Stimulated activated CD4-positive, alpha-beta T cell treated with anti-CD3 and anti-CD28 coated beads, Interleukin-1b, Interleukin-23, amount 100 ng/mL, for 24 hours (primary cell): ENCODE measurements at places on chromosomes 5 and 9.

GRCh38 chr5:59817536-59817935 lies 76.0 kb downstream of the PDE4D start:
- no peak for DNase-seq

GRCh38 chr9:101711330-101711941 lies 27.0 kb downstream of the GRIN3A start:
- DNase-seq: no peak

DNA sequence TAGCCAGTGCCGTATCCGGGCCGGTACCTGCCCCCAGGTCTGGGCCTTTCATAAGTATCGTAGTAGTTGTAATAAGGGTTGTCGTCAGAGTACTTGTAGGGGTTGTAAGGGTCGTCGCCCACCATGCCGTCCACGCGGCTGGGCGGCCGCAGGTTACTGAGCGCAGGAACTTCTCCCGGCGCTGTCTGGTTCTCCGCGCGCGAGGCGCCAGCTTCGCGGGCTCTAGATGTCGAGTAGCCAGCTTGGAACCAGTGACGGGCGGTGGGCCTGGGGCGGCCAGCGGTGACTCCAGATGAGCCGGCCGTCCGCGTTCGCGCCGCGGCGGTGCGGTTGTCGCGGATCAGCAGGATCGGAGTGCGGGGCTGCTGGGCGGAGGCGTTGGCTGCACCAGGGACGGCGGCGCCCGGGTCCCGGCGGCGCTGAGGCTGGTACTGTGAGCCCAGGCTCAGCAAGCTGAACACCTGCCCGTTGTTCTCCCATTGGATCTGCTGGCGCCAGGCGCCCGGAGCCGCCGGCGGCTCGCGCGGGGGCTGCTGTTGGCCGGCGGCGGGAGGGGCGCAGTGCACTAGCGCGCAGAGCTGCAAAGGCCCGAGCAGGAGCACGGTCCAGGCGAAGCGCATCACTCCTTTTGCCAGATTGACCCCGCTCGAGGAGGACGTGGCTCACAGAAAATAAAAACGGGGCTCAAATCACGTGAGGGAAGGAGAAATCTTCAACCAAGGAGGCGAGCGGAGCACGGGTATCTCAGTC lies 518 bp downstream of the LOX start:
- DNase-seq: no peak

DNA sequence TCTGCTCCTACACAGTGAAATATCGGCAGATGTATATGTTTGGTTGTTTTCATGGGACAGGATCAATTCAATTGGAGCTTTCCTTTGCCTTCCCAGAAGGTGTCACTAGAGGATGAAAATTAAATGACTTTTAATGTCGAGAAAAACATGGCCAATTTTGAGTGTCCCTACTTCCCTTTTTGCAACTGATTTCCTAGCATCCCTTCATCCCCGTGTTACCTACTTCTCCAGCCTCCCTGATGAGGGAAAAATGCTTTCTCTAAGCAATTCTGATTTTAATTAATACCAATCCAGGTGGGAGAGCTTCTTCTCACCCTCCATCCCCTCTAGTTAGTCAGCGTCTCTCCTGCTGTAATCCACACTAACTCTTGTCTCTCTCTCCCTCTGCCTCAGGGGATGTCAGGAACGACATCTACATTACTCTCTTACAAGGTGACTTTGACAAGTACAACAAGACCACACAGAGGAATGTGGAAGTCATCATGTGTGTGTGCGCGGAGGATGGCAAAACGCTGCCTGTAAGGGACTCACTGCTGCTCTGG lies 64.9 kb downstream of the DOCK2 start:
- DNase-seq: no peak

- no peak for DNase-seq
These were observed 336.8 kb downstream of the GLIS3 start for GRCh38 chr9:3962971-3963642.

- no peak for DNase-seq
These were observed 6.3 kb downstream of the SLC35D2 start for GRCh38 chr9:96376891-96377874.

GRCh38 chr5:141040771-141041426 lies 10.3 kb upstream of the PCDHB1 start:
- peak; percentile 12 for DNase-seq

DNA sequence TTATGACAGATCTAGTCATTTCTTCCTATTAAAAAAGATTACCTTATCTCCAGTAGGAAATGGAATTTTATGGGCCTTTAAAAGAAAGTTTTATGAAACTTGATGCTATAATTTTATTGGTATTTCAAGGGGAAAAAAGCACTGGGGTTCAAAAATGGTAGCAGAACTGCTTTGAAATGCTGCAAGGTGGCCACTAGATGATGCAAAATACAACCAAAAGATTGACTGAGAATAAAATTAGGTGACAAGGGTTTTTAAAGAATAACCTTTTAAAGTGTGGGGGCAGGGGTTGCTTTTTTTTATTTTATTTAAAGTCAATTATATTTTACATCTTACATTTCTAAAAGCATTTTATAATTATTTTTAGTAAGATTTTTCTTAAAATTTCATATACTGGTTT lies 61.7 kb downstream of the KLF9 start:
- no peak for DNase-seq

- DNase-seq: no peak
These were observed 169.8 kb upstream of the PPP1R26 start for GRCh38 chr9:135309763-135310125.

- DNase-seq: no peak
These were observed 124.6 kb downstream of the CAMK4 start for GRCh38 chr5:111348661-111349329.

- no peak for DNase-seq
These were observed 103.7 kb upstream of the SELENOP start for GRCh38 chr5:42915306-42915866.

GRCh38 chr9:19371942-19372341 lies 8.1 kb downstream of the RPS6 start:
- no peak for DNase-seq

DNA sequence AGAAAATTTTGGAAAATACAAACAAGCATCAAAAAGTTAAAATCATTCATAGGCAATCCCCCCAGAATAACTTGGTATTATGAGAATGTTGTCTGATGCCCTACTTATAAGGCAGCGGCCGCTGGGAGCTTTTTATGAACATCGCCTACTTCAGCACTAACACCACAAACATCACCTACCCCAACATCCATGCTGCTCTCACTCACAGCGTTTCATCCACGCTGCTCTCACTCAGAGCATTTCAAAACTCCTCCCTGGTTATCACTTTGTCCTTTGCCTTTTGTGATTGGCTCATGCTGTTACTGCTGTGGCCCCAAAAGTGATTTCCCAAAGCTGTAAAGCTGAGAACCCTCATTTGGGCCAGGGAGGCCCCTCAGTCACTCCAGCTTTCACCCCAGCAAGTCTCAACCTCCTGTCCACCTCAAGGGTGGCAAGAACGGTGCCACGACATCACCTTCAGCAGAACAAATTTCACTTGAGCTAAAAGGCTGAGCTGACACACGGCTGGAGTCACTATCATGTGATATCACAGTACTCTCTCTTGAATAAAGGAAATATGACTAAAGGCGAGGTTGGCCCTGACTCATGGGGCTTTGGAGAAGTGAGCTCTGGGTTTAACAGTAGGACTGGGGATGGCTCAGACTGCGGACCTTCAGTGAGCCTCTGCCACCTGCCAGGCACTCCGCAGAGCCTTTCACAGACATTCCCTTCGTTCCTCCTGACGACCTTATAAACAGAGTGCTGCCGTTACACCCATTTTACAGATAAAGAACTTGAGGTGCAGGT lies 25.2 kb downstream of the SHC3 start:
- peak; percentile 26 for DNase-seq

DNA sequence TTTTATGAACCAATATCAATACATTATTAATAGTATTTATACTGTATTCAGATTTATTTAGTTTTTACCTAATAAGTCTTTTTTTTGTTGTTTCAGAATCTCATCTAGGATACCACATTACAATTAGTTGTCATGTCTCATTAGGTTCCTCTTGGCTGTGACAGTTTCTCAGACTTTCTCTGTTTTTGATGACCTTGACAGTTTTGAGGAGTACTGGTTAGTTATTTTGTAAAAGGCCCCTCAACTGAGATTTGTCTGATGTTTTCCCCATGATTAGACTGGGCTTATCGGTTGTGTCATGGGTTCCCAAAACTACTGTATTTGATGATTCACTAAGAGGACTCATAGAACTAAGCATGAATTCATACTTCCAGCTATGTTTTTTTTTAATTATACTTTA lies 56.3 kb downstream of the RNF180 start:
- no peak for DNase-seq

DNA sequence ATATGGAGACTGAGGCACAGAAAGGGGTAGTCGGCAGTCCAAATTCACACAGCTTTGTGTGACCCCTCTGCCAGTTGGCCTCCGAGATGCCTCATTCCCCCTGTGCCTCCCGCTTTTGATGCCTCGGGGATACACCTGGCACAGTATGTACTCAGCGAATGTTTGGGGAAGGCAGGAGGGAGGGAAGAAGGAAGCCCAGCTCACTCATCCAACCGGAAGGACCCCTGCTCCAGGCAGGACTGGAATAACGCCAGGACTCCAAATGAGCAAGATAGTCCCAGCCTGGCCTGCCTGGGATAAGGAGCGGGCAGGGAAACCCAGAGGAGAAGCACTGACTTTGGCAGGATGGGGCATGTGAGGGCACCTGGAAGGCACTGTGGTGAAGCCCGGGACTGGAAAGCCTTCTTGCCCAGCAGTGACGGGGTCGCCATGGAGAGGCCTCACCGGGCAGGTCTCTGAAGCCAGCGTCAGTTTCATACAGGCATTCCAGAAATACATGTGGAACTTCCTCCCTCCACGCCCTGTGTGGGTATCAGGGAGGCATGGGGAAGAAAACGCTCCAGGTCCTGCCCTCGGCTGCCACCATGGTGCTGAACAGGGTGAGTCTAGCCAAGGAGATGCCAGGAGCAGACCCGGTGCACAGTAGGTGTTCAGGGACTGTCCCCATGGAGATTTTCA lies 20.3 kb downstream of the LMX1B start:
- DNase-seq: no peak

DNA sequence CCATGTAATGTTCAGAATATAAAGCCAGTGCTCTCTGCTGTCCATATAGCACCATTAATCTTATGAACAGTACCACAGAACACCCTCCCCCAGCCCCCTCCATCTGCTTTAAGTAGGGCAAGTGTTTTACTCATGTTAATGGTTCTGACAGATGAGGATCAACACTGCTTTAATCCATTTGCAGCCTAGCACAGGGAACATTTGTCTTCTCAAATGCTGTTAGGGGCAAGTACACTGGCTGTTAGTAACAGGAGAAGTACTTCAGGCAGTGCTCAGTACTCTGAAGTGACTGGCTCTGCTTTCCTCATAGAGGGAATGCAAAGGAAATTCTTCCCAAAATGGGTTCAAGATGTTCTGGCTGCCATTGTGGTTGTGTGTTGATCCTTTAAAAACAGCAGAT lies 202.6 kb downstream of the DCP2 start:
- no peak for DNase-seq

- no peak for DNase-seq
These were observed 260.2 kb upstream of the IRX2 start for GRCh38 chr5:3011764-3012017.

- no peak for DNase-seq
These were observed 10.9 kb upstream of the PCDHB1 start for GRCh38 chr5:141040093-141040770.

DNA sequence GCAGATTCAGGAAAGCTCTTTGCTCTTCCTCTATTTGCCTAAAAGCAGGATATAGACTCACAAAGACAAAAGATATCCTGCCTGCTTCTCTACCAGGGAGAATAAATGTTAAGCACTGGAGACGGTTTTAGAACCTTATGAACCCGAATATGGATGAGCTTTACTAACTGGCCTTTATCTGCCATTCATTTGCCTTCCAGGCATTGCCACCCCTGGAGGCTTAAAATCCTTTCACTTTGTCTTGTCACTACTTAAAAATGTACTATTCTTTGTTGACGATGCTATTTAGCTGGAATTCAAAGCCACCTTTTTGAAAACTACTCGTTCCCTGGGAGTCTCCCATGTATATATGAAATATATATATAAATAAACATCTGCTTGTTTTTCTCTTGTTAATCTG lies 23.2 kb upstream of the LVRN start:
- DNase-seq: no peak

GRCh38 chr5:35212122-35212982 lies 17.9 kb downstream of the PRLR start:
- no peak for DNase-seq

DNA sequence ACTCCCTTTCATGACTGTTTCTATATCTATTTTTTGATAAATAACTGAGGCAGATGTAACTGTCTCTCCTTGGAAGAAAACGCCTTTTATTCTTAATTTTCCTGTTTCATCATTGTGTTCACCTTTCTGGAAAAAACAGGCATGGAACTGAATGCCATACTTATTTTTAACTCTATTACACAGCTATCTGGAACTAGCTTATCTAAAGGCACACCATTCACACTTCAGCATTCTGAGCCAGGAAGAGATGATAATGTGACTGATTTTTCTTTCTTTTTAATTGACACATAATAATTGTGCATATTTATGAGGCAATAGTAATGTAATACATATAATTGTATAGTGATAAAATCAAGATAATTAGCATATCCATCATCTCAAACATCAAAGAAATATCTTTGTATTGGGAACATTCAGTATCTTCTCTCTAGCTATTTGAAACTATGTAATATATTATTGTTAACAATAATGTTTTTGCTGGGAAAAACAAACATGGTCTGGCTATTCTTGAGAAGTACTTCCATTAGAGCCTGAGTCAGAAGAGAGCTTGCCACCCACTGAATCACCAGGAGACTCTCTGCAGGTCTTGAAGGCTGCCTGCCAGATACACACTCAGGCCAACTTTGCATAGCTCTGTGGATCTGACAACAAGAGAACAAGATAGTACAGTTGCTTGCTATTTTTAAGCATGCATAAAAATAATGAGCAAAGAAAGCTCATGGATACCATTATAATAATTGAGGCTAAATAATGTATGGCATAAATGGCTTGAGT lies 501.0 kb upstream of the EDIL3 start:
- DNase-seq: no peak

- DNase-seq: no peak
These were observed 2.0 kb downstream of the S100Z start for GRCh38 chr5:76851728-76852369.

- DNase-seq: no peak
These were observed 1774.7 kb upstream of the ACO1 start for GRCh38 chr9:30609713-30610112.

- no peak for DNase-seq
These were observed 12.4 kb downstream of the TNFAIP8 start for GRCh38 chr5:119368238-119368630.

GRCh38 chr5:66959653-66960052 lies 236.9 kb downstream of the CD180 start:
- DNase-seq: no peak

- no peak for DNase-seq
These were observed 119.4 kb upstream of the PUM3 start for GRCh38 chr9:2963307-2963706.

- DNase-seq: no peak
These were observed 372.3 kb upstream of the CDH18 start for GRCh38 chr5:20360263-20360662.

GRCh38 chr9:31776471-31776870 lies 608.0 kb upstream of the ACO1 start:
- DNase-seq: no peak

GRCh38 chr9:137326445-137327065 lies 24.5 kb upstream of the NRARP start:
- DNase-seq: no peak
